Suppressor macrophage (primary cell): ENCODE measurements at places on chromosomes 2 and 18.

GRCh38 chr2:235157746-235158482, 206.1 kb downstream of the SH3BP4 start:
- DNase-seq = no peak

DNA sequence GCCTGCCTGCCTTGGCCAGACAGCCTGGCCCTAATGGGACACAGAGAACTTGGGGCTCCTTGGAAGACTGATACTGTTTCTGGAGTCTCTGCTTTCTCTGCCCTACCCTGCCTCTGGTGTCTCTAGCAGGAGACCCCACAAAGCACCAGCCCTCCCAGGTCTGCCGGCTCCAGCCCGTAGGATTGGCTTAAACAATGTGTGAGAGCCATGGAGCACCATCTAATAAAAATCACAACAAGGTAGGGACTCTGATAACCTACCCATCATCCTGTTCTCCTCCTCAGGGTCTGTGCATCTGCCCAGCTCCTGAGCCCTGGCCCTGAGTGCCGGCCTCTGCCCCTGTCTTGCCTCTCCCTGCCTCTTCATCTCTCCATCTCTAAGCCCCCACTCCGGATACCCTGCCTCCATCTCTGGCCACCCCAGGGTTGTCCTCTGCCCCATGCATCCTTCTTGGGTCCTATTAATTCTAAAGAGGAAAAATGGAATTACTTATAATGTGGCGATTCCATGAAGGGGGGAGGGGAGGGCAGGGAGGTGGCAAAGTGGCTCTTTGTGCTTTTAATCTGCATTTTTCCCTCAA, 1.2 kb upstream of the ECEL1 start:
- no peak for DNase-seq

DNA sequence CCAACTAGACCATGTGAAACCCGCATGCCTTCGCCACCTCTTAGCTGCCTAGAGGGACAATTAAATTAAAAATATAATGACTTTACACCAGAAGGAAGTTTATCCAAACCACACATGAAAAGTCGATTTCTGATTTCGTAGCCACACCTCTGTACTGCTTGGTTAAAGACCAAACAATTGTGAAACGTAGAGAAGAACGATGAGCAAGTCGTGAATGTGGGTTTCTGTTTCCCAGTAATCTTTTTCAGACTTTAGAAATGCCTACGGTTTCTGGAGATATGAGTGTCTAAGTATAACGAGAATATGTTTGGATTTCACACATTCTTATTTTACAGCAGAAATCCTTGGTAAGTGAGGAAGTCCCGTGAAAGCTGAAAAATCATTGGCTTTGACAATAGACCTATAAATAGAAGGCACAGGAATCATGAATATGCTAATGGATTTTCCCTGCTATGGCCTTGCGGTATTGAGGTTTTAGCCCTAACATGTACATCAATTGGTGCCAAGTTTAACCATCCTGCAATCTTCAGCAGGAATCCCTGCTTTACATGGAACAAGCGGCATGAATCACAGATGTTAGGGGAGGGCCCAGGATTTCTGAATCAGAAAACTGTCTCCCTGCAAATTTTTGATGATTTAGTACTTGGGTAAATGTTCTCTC, 105.6 kb downstream of the TTC32 start:
- no peak for DNase-seq

DNA sequence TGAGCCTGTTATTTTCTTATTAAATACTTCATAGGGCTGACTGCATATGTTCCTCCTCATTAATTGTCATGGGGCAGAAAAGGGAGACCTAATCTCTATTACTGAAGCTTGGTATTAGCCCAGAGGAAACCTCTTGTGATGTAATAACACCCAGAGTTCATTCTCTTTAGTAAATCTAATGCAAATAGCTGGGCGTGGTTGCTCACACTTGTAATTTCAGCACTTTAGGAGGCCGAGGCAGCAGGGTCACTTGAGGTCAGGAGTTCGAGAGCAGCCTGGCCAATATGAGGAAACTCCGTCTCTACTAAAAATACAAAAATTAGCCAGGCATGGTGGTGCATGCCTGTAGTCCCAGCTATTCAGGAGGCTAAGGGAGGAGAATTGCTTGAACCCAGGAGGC, 14.7 kb downstream of the DAW1 start:
- peak; percentile 67 for DNase-seq

GRCh38 chr2:124027182-124027581, 2.1 kb downstream of the CNTNAP5 start:
- peak; percentile 45 for DNase-seq

GRCh38 chr2:148451046-148451445, 193.5 kb upstream of the EPC2 start:
- DNase-seq = no peak

- no peak for DNase-seq
These were observed 5.5 kb downstream of the UBE2E3 start for GRCh38 chr2:180985771-180986395.

DNA sequence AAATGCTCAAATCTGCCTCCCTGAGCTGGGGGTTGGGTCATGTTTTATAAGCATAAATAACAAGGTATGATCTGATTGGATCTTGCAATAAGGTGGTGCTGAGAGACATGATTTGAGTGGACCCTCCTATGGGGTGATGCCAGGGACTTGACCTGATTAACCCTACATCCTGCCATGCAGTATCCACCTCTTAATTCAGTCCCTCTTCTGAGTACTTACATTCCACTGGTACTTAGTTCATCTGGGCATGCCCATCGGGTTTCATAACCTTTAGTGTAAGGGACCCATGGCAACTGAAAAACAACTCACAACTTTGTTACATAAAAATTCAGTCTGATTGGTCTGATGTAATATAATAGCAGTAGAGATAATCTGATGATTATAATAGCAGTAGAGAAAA, 397.9 kb upstream of the HNMT start:
- no peak for DNase-seq

- DNase-seq = no peak
These were observed 479.4 kb upstream of the MYT1L start for GRCh38 chr2:2810504-2810903.

- no peak for DNase-seq
These were observed 16.0 kb upstream of the LINC00305 start for GRCh38 chr18:64164883-64165282.

DNA sequence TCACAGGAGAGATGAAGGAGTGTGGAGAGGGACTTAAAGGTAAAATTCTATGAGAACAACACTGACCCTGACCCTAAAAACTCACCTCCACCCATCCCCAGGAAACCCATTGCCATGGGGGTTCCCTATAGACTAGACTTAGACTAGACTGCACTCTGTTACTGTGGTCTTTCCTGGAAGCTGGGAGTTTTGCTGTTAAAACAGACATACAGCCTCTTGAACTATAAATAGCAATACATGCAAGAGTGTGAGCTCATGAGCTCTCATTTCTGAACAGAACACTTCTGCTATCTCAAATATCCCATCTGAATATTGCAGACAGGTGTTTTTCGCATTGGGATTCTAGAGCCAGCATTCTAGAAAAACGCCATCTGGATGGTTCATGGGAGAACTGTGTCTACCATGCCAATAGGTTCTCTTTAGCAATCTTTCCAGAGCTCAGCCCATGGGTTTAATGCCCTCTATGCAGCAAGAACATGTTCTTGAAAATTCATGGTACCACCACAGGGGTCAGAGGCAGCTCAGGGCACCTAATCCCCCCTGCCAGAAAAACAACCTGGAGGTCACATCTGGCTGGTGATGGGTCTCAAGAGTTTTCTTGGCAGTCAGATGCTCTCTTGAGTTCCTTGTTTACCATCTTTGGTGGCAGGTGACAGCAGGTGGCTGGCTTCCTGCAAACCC, 51.9 kb downstream of the SLC14A2 start:
- no peak for DNase-seq

- DNase-seq = no peak
These were observed 297.4 kb downstream of the CALCRL start for GRCh38 chr2:187150670-187151069.

GRCh38 chr2:236317938-236318396, 53.8 kb upstream of the ASB18 start:
- DNase-seq = no peak

DNA sequence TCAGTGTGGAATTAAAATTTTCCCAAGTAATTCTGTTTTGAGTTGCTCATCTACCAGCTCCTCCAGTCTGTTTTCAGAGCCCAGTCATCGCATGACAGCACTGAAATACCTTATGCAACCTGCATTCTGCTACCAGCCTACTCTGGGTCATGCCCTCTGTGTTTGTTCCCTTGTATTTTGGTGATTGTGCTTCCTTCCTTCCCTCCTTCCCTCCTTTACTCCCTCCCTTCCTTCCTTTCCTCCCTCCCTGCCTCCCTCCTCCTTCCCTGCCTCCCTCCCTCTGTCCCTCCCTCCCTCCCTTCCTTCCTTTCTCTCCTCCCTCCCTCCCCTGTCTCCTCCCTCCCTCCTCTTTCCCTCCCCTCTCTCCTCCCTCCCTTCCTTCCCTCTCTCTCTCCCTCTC, 289.6 kb downstream of the CDH2 start:
- DNase-seq = no peak

DNA sequence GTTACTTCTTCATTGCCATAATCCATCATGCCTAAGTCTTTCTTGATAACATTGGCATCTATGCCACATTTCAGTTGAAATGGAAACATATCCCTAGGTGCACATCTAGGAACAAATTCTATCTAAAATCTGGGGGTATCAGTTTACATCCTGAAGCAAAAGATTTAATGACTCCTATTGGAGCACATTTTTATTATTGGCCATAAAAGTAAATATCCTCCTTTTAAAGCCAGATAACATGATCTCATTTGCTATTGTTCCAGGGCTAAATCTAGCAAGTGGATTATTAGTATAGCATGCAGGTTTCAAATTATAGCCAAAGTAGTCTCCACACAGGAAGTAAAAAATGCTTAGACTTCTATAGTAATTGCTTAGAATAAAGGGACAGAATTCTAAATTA, 193.2 kb downstream of the CDH2 start:
- no peak for DNase-seq

GRCh38 chr2:170244555-170244954, 66.6 kb downstream of the MYO3B start:
- DNase-seq = no peak

- DNase-seq = no peak
These were observed 208.1 kb downstream of the CLIP4 start for GRCh38 chr2:29323301-29323700.

GRCh38 chr2:26175466-26176278, 2.8 kb downstream of the GAREM2 start:
- DNase-seq = no peak

DNA sequence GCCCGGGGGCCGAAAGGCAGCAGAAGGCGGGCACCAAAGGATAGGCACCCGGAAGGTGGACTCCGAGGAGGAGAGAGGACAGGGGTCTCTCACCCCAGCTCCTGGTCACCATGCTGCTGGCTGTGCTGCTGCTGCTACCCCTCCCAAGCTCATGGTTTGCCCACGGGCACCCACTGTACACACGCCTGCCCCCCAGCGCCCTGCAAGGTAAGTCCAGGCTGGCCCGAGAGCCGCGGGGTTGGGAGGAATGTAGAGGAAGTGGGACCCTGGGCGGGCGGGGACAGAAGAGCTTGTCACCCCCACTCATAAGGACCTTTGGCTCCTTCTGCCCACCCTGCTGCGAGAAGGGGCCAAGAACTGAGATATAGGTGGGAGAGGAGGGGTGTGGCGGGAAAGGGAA, 301 bp downstream of the PRSS56 start:
- no peak for DNase-seq

DNA sequence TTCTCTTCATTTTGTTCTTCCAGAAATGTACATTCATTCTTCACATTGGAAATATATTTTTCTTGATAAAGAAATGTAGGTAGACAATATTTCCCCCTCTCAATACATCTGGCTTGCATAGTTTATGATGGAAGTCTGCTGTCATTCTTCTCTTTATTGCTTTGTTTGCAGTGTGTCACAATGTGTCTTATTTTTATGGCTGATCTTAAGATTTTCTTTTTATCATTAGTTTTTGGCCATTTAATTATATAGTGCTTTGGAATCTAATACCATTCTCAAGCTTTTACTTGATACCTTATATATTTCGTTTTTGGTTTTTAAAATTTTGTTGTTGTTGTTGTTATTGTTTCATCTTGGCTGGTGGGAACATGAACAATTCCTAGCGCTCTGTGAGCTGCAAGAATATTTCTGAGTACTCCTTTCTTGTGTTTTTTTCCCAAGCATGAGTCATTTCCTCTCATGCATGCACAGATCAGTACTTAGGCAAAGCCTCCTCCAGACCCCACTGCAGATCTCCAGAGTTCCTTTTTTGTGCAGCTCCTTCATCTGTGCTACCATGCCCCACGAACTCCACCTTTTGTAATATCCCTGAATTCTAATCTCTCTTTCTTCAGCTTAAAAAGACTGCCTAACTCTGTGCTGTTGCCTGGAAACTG, 13.7 kb upstream of the MMADHC start:
- DNase-seq = peak; percentile 73

DNA sequence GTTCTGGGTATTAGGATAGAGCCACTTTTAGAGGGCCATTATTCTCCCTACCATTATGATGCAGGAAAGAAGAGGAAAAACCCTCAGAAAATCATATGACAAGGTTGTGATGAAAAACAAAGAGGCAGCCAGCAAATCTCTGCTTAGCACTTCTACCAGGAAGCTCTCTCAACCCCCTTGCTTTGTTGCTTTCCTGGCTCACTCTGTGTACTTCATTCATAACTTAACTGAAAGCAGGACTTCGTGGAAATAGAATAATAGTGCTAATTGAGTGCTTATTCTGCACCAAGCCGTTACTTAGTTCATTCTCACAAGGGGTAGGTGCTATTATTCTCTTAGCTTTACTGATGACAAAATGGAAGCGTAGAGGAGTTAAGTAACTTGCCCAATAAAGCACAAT, 354.1 kb downstream of the HRH4 start:
- DNase-seq = no peak

DNA sequence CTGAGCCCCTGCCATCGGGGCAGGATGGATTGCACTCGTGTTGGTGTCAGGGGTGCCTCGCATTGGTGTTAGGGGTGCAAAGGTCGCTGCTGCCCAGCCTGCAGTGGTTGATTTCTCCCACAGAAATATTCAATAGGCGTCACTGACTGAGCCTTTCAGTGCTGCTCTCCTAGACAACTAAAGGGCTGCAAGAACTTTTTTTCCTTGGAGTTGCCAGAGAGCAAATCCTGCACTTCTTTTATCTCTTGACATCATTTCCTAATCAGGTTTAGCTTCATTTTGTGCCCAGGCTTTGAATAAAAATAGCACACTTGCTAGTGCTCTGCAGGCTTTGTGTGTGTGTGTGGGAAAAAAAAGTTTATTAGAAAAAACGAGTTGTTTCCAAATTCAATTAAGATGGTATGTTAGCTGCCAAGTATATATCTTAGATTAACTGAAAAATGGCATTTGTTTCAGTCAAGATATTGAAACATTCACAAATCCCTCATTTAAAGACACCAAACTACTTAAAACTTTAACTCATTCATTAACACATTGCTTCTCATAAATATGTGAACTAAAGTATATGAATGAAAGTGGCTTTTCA, 125.6 kb downstream of the SOCS6 start:
- no peak for DNase-seq

DNA sequence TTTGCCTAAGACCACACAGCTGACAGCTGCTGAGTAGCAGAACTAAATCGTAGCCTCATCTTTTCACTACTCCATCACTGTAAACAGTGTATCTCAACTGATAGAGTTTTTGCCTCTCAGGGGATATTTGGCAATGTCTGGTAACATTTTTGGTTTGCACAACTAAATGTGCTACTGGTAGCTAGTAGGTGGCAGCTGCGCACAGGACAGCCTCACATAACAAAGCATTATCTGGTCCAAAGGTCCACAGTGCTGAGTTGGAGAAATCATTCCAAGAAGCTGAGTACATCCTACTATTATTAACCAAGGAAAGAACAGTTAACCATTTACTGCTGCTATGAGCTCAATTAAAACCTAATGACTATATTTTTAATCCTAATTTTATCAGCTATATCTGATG, 6.1 kb upstream of the CCDC102B start:
- no peak for DNase-seq

GRCh38 chr2:233354500-233354924, 218 bp downstream of the DGKD start:
- DNase-seq = no peak
